Body of pancreas (tissue), 4 donors: ENCODE measurements at places on chromosomes 11 and 22.

- no peak for DNase-seq
Observed at GRCh38 chr22:35894464-35894878, 134.2 kb downstream of the RBFOX2 start.

- DNase-seq, result no peak
Observed at GRCh38 chr11:1641096-1641495, 11.5 kb downstream of the KRTAP5-5 start.

DNA sequence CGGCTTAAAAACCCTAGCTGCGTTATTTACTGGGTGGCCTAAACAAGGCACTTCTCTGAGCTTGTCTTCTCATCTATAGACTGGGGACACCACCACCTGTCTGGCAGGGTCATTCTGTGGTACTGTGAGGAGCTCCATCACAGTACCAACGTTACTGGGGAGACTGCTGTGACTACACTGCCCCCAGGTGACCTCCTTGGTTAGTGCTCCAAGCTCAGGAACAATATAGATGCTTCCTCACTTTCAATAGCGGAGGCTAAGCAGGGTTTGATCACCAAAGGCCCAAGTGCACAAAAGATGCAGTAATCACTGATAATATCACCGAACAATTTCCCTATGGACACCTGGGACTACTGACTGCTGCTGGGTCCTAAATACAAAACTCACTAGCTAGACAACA, 18.8 kb downstream of the PRPF19 start:
- peak; percentile 66 for DNase-seq

GRCh38 chr11:73410627-73411026, 34.4 kb downstream of the RELT start:
- no peak for DNase-seq

DNA sequence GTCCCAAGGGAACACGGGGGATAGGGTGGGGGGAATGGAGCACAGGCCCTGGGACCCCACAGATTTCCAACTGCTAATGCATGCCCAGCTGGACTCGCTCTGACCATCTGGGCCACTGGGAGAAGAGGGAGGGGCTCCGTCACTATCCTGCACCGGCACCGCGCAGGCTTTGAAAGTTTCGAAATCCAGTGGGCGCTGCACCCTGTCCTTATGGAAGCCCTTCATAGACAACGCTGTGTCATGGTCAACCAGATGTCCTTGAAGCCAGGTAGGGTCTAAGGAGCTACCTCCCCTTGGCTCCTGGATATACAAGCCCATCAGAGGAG, 30.1 kb downstream of the LRRC10B start:
- no peak for DNase-seq

DNA sequence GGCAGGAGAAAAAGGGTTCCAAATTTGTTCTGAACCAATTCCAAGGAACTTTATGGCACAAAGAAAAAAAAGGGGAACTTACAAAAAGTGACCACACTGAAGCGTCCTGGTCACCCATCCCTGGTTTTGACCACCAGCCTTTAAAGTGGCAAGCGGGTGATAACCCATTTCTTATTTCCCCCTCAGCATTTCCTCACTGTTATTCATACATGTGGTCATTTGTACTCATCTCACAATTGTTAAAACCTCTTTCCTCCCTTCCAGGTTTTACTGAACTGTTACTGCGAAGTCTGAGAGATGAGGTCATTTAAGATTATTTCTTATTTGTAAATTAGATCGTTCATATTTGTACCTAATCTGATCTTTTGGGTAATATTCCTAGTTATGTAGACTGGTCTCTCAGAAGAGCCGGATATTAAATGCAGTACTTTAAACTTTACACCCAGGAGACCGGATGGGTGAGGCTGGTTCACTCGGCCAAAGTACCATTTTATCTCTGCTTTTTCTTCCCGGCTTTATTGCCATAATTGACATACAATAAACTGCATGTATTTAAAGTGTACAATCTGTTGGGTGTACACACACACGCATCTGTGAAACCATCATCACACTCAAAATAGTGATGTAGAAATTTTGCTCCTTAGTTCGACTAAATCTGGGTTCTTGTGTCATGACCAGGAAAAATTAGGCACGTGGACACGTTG, 47.0 kb downstream of the CDPF1 start:
- DNase-seq, result no peak

- peak; percentile 21 for DNase-seq
Observed at GRCh38 chr11:118688851-118689502, 9.5 kb upstream of the TREH start.
